ENCODE measurements at places on chromosomes 6 and 20.

GRCh38 chr20:11850901-11851300 lies 66.8 kb upstream of the BTBD3 start:
- no peak for DNase-seq

- no peak for DNase-seq
These were observed 19.0 kb downstream of the KIF3B start for GRCh38 chr20:32296412-32296811.

GRCh38 chr6:164532198-164533044 lies 777.0 kb downstream of the C6orf118 start:
- DNase-seq, result no peak

- DNase-seq, result no peak
These were observed 37.6 kb upstream of the BLCAP start for GRCh38 chr20:37565134-37565811.

GRCh38 chr20:25546048-25546447 lies 39.3 kb downstream of the NINL start:
- DNase-seq, result no peak
